MCF 10A (cell line): ENCODE measurements at places on chromosomes 7 and 10. TPM values are rescaled to one million over a fixed set of nuclear protein-coding genes. Genes with fewer than 3 reads are reported as not detected.

DNA sequence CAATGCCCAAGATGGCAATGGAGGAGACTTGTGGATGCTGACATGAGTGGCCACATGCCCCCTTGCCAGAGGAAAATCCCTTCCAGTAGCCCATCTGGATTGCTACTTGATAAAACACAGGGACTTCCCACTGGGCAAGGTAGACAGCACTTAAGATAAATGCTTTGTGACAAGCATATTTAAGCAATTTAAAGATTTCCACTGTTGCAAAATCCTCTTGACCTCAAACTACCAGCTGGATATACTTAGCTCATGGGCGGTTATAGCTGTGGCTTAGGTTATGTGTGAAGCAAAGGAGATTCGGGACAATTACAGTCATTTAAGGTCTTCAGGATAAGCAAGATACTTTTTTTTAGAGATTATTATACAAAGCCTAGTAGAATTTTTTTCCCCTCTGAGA lies 238.1 kb downstream of the BMPER start:
- DNase-seq, result peak; percentile 21

DNA sequence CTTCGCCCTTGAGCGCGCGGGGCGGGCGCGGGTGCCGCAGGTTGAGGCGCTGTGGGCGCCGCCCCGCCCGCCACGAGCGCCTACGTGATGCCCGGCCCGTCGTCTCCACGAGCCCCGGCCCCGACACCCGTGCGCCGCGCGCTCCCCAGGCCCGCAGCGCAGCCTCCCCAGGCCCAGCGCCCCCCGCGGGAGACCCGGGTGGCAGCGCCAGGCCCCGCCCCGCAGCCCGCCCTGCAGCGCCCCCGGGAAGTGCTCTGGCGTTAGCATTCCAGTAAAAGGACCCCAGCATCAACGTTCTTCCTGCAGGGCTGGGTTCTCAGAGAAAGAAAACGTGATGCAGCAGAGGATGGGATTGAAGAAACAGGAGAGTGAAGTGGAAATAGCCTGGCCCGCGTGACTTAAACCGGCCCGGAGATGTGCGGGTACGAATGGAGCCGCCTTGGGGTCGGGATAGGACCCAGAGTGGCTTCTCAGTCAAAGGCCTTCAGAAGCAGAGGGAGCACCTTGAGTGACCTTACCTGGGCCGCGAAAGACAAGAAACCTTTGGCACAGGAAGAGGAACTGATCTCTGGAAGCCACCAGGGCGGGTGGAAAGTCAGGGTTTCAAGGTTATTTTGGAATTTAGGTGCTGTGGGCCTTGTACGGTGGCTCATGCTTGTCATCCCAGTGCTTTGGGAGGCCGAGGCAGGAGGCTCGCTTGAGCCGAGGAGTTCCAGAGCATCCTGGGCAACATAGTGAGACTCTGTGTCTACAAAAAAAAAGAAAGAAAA lies 1.8 kb downstream of the PFKP start:
- peak; percentile 8 for DNase-seq

- DNase-seq, result peak; percentile 91
These were observed at the start of gene BAIAP2L1 for GRCh38 chr7:98400542-98401340. BAIAP2L1 (minus strand) TSS chr7:98401090; CDS start chr7:98400852, 238 bp downstream.

GRCh38 chr7:156107957-156108356 lies 295.7 kb upstream of the SHH start:
- no peak for DNase-seq

GRCh38 chr10:5985029-5985428 lies 7.7 kb upstream of the IL15RA start:
- no peak for DNase-seq

DNA sequence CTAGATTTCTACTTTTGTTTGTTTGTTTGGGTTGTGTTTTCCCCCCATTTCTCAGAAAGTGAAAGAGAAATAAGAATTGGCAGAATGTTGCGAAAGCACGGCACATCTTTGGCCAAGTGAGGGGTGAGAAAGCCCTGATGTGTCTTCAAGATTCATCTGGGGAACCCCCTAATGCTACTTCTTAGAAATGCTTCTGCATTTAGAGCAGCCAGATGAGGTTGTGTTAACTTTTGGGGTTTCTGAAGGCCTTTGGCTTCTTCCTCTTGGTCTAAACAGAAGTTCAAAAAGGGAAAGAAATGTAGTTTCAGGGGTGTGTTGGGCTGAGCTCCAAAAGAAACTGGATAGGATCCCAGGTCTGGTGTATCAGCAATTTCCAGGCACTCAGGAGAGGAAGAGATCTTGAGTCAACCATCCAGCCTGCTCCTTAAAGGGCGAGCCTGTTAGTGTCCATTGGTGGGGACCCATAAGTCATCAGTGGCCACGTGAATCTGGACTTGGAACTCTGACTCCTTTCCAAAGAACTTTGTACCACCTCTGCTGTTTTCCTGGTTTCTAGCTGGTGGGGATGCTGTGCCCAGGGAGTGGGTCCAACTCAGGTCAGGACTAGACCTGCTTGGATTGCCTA lies 6.5 kb downstream of the DUSP5 start:
- DNase-seq, result peak; percentile 90

DNA sequence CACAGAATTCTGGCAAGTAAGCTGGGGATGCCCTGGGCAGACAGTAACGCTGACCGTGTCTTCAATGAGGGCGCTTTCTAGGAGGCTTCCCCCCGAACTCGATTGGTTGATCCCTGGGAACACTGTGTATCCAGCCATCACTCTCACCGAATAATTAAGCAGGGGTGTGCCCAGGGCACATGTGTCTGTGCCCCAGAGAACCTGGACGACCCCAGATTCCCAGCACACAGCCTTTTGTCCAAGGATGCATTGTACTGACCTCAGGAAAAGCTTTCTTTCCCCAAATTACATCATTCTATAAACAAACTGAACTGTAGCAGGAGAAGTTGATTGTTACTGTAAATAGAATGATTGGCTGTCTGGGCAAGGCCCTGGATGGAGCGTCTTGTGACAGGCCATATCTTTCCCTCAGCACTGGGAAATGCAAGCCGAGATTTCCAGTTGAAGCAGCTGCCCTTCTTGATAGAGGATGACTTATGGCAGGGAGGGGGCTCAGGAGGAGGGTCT lies 6.6 kb upstream of the DEPP1 start:
- DNase-seq, result no peak

DNA sequence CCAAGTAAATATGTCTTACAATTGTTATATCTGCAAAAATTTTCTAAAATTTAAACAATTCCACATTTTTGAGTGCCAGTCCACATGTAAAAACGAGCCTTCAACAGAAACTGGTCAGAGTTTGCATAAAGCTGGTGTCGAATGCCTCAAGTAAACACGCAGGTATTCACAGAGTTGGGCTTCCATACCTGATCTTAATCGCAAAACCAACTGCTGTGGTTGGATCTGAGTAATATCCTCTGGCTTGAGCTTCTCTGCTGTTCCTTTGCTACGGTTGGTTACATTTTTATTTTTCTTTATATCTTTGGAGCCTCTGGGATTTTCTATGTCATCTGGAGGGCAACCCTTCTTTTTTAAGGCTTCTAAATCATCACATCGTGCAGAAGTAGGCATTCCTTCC lies 28.4 kb downstream of the ITGB1 start:
- DNase-seq, result no peak

DNA sequence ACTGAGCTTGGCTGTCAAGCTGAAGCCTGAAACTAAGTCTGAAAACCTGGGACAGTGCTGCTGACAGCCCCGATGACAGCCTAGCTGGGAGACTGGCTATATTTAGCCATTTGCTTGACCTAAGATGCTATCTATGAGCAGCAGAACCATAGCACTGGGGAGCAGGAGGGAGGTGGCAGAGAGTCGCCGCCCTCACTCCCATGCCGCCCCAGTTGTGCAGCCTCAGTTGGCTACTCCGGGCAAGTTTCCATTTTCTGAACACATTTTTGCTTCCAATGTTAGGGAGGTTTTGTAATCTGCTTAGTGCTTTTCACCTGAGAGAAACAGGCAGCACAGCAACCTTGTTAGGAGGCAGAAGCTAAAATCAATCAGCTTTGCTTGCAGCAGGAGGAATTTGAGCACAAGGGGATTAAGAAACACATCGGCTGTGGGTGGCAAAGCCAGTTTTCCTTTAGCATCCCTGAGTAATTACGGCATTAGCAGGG lies 20.4 kb upstream of the C10orf71 start:
- DNase-seq, result no peak

DNA sequence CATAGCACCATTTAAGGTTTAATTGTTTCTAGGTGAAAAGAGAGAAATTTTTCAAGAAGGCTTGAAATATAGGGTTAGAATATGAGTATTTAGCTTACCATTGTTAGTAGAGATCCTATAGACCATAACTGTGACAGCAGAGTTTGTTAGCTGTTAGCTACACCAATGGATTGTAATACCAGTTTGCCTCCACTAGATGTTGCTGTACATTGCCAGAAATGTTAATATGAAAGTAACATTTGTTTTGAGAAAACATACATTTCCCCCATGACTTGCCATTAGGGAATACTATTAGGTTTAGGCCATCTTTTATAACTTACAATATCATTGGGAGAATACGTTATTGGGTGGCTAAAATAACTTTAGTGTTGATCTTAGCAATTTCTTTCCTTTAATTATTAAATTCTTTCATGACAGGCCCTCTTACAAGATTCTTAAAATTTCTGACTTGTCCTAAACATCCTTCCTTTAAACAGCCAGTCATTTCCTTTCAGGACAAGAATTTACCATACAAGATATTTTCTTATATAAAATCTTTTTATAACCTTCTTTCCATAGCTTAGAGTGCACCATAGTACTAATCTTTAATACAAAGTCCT lies 39.5 kb downstream of the ZNF117 start:
- DNase-seq, result peak; percentile 55

- no peak for DNase-seq
These were observed 77.5 kb upstream of the PDE1C start for GRCh38 chr7:32147546-32148268.

DNA sequence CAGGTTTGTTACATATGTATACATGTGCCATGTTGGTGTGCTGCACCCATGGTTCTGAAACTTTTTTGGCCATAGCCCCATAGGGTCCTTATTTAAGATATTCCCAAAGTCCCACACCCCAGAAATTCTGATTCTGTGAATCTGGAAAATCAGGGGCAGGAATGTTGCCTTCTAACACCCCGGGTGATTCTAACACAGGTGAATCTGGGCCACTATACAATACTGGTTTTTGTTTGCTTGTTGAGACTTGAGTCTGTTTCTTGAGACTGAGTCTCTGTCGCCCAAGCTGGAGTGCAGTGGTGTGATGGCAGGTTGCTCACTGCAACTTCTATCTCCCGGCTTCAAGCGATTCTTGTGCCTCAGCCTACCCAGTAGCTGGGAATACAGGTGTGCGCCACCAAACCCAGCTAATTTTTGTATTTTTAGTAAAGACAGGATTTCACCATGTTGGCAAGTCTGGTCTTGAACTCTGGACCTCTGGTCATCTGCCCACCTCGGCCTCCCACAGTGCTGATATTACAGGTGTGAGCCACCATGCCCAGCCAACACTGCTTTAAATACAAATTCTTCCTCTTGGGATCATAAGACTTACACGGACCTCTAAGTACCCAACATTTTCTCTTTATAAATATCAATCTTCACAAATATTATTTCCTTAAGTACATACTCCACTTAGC lies 16.9 kb upstream of the PHYH start:
- no peak for DNase-seq

GRCh38 chr10:4353059-4353655 lies 472.9 kb upstream of the AKR1E2 start:
- DNase-seq, result no peak

- no peak for DNase-seq
These were observed 103.3 kb downstream of the CLEC2L start for GRCh38 chr7:139626817-139627216.

GRCh38 chr7:121871188-121871587 lies 1.8 kb upstream of the PTPRZ1 start:
- DNase-seq, result no peak

GRCh38 chr10:77667426-77668324 lies 30.1 kb upstream of the KCNMA1 start:
- DNase-seq, result peak; percentile 69

GRCh38 chr7:69395061-69395714 lies 203.1 kb upstream of the AUTS2 start:
- DNase-seq, result no peak

DNA sequence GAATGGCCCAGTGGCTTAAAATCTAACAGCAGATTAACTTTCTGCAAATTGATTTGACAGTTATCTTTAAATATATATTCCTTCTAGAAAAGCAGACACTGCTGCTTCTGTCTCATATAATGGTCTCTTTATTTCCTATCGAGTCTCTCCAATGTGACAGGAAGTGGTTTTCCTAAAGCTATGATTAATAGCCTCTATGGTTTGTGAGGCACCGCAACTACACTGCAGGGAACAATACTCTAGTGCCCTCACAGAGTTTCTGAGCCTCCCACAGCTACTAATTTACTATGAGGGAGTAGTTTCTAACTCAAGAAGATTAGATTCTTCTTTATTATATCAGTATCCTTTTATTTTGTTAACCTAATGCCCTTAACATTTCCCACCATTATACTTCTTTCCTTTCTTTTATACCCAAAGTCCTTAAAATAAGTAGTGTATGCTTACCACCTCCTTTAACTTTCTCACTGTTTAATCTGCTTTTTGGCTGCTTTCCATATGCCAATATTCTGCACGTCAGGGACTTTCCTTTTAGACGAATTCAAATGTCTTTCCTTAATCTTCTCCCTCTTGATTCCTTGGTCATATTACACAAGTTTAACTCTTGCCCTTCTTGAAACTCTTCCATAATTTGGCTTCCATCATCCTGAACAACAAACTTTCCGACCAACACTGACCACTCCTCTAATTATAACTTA lies 23.8 kb upstream of the AHR start:
- DNase-seq, result peak; percentile 17

DNA sequence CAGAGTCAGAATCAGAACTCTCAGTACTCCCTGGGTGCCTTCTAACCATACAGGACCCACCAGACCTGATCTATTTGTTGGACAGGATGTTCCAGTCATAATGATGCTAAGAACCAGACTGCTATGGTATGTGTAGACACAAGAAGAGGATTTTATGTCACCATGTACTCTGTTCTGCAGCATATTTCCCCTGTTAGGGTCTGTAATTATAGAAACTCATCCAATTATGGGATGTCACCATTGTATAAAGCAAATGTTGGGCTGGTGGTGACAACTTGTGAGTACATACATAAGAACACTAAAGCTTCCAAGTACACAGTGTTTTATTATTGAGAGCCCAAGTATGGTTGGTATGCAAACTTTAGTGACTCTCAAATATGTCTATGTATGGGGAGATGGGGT lies 67.1 kb upstream of the AGBL3 start:
- DNase-seq, result no peak

- DNase-seq, result no peak
These were observed 68.5 kb downstream of the CPVL start for GRCh38 chr7:29077854-29078253.

The BAMBI gene
- 21.2 and 31.6 TPM in 2 replicates for total RNA-seq

The GSTO1 gene
- 54.6 and 61.8 TPM in 2 replicates for total RNA-seq

The NFKB2 gene
- 60.9 and 76.2 TPM in 2 replicates for total RNA-seq

The GALNT17 gene
- total RNA-seq, result not detected in 2 replicates

The STOX1 gene
- 0.16 TPM in 1 of 2 replicates, not detected in the other for total RNA-seq

The MRLN gene
- total RNA-seq, result not detected in 2 replicates

The OR2A1 gene
- not detected in 2 replicates for total RNA-seq

The PIK3CG gene
- not detected in 2 replicates for total RNA-seq

The ECHDC3 gene
- 21.7 and 25.5 TPM in 2 replicates for total RNA-seq

The FAM25C gene
- not detected in 2 replicates for total RNA-seq

The PCLO gene
- 2.0 and 2.3 TPM in 2 replicates for total RNA-seq
